ENCODE measurements at places on chromosomes 5 and 9.
A peak's percentile ranks its signal among the peaks of the same experiment; 100 is the strongest.

GRCh38 chr5:152086668-152087067 lies 162.0 kb upstream of the GLRA1 start:
- no peak for DNase-seq

- no peak for DNase-seq
Observed at GRCh38 chr9:94563548-94563947, 8.7 kb downstream of the PCAT7 start.

- no peak for DNase-seq
Observed at GRCh38 chr5:167916706-167917105, 374.7 kb upstream of the WWC1 start.

- DNase-seq = no peak
Observed at GRCh38 chr5:161847447-161847846, 473 bp upstream of the GABRA1 start.

DNA sequence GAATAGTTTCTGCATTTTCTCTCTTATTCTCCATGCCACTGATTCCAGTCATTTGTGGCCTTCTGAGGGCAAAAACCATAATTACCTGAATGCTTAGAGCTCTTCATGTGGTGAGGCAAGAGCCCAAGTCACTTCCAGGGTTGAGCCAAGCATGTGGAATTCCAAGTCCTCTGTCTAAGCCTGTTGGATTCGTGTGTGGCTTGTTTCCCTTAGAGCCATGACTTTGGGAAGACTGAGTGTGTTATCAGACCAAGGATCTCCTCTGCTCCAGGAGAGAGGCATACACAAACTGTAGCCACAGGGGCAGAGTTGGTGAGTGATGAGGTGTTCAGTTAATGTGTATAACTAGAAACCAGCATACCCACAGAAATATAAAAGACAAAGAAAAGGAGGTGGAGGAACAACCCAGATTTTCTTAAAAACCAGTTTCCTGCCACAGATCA lies 27.1 kb downstream of the SLC22A5 start:
- no peak for DNase-seq

- no peak for DNase-seq
Observed at GRCh38 chr5:38745836-38746732, 99.7 kb upstream of the OSMR start.

GRCh38 chr5:37615184-37615583 lies 224.7 kb downstream of the GDNF start:
- DNase-seq = peak; percentile 17

- peak; percentile 58 for DNase-seq
Observed at GRCh38 chr5:143536364-143536763, 132.9 kb upstream of the NR3C1 start.

DNA sequence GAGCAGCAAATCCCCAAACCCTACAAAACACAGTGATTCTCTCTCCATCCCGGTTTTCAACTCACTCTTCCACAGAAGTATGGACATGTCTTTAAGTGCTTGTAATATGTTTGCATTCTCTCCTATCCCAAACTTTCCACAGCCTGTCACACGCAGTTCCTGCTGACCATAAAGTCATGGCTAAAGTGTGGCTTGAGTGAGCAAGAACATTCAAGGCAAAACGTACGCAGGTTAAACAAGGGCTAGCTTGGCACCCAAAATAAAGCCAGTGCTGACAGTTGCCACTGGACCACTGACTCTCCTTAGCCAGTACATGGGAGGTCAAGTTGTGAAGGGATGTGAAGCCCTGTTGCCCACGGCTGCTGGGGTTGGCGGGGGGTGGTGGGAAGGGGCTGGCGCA lies 211.1 kb upstream of the IRX1 start:
- DNase-seq = no peak

- DNase-seq = no peak
Observed at GRCh38 chr5:94793113-94793815, 174.8 kb downstream of the SLF1 start.

- no peak for DNase-seq
Observed at GRCh38 chr5:85357309-85357708, 972.6 kb upstream of the EDIL3 start.

DNA sequence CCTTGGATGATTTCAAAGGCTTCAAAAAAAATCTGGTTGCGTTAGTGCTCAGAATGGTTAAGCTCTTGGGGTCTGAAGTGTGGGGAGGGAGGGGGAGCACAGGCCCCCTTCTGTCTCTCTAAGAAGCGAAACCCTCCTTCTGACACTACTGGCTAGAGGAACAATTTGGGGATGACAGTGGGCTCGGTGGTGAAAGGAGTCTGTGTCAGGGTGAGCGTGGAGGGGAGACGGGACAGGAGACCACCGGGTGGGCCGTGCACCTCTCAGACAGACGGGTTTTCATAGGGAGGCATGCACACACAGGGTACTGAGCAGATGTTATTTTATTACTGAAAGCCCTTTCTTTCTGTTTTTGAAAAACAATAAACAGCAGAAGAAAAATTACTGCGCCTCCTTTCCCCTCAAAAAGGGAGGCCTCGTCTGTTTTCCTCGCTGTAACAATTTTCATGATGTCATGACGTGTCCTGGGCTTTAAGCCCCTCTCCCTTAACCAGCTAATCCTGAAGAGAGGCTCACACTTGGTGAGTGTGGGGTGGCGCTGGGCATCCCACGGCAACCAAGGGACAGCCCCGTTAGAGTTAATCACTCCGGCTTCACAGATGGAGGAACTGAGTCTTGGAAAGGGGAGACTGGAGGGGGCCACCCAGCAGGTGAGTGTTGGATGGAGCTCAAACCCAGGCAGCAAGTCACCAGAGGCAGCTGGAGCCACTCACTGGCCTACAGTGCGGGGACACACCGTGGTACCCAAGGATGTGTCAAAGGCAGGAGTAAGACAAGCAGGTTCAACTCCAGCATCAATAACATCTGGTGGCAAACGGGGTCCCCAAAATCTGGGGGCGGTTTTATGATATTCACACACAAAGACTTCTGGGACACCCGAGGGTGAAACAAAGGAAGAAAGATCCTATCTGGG lies 53.4 kb downstream of the PTCH1 start:
- no peak for DNase-seq

DNA sequence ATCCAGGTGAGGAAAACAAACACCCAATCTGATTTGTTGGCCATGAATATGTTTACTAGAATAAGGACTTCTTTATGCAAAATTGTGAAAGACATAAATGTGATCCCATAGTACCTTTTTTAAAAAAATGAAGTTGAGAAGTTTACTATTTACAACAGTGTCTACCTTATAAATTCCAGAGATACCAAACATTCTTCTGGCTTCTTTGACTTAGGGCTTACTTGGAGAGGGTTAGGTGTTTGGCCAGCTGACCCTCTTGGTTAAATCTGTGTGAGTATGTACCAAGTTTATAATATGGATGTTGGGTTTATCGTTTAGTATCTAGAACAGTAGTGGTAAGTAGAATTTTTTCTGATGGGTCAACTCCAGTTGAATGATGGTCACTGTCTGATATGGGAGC lies 212.3 kb downstream of the DOCK8 start:
- DNase-seq = no peak

DNA sequence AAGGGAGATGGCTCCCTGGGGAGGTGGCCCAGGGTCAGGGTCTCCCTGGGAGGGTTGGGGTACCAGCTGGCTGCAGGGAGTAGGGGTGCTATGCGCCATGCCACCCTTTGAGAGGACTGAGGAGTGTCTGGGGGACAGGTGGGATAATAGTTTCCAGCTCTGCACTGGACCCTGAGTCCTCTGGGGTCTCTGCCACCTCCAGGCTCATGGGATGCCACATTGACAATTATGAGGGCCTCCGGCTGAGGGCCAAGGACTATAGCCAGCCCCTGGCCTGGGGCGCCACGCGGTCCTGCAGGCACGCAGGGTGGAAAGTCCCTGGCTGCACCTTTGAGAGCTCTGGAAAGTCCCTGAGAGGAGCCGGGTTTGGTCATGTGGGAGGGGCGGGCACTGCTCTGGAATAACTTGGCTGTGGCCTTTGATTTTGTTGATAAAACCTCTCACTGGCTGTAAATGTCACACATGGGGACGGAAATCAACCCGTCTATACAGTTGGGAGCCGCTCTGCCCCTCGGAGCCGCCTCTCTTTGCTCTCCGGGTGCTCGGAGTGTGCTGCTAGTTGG lies 16.0 kb downstream of the TRAF2 start:
- no peak for DNase-seq

- no peak for DNase-seq
Observed at GRCh38 chr9:121196389-121196788, 5.3 kb downstream of the RAB14 start.

DNA sequence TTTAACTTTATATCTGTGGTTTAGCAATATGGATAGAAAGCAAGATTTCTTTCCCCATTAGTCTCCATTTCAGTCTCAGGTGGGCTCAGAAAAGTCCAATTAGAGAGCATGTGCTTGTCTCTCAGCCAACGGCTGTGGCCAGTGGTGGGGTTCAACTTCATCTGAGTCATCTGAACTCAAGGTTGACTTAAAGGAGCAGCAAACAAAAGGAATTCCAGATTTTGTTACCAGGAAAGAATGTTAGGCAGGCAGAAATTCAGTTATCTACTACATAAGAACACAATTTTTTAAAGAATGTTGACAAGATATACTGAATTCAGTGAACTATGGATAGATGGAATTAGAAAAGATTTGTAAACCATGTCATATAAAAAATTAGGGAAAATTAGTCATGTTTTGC lies 784.1 kb downstream of the MAT2B start:
- no peak for DNase-seq

GRCh38 chr5:100900142-100900795 lies 2.8 kb downstream of the ST8SIA4 start:
- no peak for DNase-seq

- DNase-seq = peak; percentile 16
Observed at GRCh38 chr5:75885849-75886596, 168.8 kb upstream of the POC5 start.

DNA sequence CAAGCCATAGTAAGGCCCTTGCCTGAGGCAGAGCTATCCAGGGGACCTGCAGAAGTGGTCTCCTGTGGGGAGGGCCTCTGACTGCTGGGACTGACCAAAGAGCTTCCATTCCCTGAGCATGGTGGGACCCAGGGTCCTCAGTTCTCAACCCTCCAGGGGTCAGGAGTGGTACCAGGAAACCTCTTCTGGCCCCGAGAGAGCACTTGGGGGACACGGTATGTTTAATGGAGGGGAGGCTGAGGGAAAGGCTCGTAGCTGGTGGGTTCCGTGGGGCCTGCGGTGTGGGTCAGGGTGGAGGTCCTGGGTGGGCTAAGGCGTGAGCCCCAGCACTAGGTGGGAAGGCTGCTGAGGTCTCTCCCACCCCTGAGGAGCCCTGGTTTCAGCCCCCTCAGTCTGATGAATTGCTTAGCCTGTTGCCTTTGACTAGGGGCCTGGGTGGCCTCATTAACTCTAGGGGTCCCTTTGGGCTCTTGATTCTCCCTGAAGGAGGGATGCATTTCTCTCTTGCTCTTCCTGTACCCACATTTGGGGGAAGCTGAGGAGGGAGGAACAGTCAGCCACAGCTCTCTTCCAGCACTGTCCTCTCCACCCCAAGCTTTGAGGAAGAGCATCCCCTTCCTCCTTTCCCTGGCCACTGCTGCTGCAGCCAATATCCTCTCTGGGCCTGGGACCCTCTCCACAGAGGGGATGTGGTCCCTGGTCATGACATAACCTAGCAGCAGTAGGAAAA lies 34.0 kb downstream of the CSF1R start:
- DNase-seq = no peak

DNA sequence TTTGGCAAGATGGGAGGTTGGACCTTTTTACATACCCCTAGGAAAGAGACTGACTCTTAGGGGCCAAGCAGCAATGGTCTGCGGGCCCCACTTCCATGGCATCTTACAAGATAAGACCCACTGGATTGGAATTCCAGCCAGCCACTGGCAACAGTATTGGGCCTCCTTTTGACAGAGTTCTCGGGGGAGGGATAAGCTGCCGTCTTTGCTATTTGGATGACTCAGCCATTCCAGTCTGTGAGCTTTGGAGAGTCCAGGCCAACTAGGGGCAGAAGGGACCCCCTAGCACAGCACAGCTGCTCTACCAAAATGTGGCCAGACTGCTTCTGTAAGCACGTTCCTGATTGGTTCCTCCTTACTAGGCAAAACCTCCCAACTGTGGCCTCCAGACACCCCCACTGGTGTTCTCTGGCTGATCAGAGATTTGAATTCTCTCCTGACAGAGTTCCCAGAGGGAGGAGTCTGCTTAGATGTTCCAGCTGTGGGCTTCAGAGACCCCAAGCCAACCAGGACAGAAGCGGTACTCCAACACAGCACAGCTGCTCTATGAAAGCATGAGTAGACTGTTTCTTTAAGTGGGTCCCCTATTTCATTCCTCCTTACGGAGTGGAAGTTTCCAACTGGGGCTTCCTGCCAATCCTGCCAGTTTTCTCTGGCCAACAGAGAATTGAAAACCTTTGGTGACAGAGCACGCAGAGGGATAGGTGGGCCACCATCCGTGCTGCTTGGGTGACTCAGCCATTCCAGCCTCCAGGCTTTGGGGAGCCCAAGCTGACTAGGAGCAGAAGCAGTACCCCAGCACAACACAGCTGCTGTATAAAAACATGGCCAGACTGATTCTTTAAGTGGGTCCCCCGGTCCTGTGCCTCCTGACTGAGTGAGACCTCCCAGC lies 672.1 kb upstream of the RIOK2 start:
- no peak for DNase-seq

- no peak for DNase-seq
Observed at GRCh38 chr9:120438111-120438510, 141.9 kb downstream of the CDK5RAP2 start.

- DNase-seq = no peak
Observed at GRCh38 chr5:40027400-40027799, 602.6 kb upstream of the DAB2 start.

- DNase-seq = no peak
Observed at GRCh38 chr5:54646356-54647101, 129.0 kb downstream of the SNX18 start.

GRCh38 chr9:124795881-124796431 lies 19.0 kb downstream of the OLFML2A start:
- DNase-seq = no peak

DNA sequence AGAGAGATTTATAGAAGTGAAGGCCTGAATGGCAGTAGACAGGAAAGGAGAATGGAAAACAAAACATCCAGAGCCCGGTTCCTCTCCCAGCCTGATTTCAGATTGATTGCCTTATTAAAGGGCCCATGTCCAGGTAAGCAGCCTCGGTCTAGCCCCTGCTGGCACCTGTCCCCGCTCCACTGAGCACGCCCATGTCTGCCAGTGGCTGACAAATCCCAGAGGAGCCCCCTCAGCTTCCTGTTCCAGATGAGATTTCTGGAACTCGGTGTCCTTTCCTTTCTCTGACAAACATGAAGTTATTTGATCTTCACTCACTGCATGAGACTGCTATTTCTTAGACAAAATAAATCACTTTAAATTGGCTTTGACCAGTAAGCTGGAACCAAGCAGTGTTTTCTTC lies 187.0 kb upstream of the ADCY2 start:
- DNase-seq = no peak
